Natural killer cell (primary cell): ENCODE measurements at places on chromosomes 2 and 18.

DNA sequence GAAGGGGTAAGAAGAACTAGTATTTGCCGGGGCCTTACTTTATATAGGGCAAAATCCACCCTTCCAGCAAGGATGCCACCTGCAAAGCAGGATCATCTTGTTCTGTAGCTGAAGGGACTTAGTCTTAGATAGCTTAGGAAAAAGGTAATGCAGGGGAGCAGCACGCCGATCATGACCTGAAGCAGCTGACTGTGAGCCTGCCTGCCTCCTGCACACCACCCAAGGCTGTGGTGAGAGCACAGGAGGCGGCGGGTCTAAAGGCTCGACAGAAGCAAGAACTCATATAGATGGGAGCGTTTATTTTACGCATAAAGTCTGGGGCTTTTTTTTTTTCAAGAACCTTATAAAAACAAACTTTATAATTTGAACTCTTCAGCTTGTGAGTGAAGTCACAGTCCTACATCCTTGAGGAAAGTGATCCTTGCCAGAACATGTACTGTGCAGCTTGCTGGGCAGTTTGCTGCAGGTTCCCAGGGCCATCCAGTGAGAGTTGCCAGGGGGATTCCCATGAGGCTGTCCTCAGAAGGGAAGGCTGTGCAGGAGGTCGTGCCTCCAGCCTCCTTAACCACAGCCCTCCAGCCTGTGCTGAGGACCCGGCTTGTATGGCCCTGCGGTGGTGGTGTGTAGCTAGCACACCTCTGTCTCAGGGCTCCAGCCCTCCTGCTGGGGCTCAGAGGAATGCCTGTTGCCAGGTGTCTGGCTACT, 92.1 kb downstream of the RNF144A start:
- DNase-seq: no peak

- DNase-seq: no peak
Observed at GRCh38 chr18:64566456-64566855, 417.6 kb upstream of the LINC00305 start.

- DNase-seq: no peak
Observed at GRCh38 chr2:19358242-19359020, at the start of gene OSR1. OSR1 (minus strand) TSS chr2:19358623; CDS start chr2:19353805, 4,818 bp downstream.

DNA sequence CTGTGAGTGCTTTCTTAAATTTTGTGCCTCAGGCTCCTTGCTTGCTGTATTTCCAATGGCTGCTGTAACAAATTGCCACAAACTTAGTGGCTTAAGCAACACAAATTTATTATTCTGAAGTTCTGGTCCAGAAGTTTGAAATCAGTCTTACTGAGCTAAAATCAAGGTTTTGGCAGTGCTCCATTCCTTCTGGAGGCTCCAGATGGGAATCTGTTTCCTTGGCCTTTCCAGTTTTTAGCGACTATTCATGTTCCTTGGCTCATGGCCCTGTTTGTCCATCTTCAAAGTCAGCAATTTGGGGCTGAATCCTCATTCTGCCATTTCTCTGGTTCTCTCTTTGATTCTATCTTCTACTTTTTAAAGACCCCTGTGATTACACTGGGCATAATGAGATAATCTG, 31.8 kb downstream of the STRADB start:
- DNase-seq: no peak

DNA sequence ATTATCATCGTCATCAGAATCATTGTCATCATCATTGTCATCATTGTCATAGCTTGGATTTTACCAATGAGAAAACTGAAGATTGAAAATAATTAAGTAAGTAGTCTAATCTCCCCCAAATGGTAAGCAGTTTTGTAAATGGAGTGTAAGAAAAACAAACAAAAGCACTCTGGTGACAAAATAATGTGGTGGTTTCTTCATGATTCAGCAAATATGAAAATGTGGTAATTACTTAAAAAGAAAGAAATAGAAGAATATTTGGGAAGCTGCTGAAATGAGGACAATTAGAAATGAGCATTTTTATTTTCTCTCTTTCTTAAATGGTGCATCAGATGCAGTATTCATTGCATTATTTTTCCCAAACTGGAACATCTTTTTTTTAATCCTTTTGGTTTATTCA, 514.4 kb downstream of the DCDC2C start:
- no peak for DNase-seq
